ENCODE measurements at places on chromosomes 2 and 18.

DNA sequence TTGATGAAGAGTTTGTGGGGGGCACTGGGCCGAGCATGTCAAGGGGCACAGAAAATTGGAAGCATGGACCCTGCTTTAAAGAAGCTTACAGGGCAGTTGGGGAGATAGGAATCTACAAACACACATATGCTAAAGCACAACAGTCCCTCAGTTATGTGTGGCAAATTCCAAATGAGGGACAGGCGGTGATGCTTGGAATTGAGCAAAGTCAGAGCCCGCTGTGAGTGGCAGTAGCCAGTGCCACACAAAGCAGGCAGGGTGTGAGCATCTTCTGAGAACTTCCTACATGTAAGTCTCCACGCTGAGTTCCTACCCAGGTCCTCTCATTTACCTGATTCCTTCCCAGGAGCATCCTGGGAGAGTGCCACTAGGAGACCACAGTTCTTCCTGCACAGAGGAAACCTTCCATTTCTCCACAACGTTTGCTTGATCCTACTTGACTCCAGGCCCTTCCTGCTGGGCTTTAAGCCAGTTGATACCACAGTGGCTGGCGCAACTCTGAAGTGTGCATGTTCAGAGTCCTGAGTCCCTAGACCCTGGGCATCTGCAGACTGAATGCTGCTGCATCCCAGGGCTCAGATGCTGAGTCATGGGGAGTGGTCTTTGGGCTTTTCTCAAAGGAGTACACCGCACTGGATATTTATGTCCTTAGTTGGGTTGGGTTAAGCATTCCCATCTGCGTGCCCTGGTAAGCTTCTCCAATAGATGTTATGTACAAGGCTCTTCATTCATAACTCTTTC lies 287.3 kb upstream of the REV1 start:
- DNase-seq: no peak

DNA sequence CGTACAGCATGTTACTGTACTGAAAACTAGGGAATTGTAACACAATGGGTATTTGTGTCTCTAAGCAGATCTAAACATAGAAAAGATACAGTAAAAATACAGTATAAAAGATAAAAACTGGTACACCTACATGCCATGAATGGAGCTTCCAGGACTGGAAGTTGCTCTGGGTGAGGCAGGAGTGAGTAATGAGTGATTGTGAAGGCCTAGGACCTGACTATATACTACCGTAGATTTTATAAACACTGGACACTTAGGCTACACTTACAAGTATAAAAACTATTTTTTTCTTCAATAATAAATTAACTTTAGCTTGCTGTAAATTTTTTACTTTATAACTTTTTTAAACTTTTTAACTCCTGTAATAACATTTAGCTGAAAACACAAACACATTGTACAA lies 324.4 kb upstream of the TNP1 start:
- no peak for DNase-seq

- DNase-seq: no peak
These were observed 19.4 kb downstream of the SFTPB start for GRCh38 chr2:85648619-85649018.

DNA sequence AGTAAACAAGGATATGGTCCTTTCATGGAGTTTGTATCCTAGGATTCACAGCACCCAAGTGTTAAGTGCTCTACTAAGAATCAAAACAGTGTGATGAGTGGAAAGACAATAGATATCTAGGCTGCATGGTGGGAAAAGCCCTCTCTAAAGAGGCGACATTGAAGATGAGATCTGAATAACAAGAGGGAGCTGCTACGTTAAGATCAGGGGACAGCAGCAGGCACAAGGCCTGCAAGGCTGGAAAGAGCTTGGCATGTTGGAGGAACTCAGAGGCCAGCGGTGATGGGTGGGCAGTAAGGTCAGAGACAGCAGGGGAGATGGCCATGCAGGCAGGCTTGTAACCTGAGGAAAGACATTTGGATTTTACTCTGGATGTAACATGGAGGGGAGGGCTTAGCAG lies 177.5 kb downstream of the GFPT1 start:
- DNase-seq: no peak

DNA sequence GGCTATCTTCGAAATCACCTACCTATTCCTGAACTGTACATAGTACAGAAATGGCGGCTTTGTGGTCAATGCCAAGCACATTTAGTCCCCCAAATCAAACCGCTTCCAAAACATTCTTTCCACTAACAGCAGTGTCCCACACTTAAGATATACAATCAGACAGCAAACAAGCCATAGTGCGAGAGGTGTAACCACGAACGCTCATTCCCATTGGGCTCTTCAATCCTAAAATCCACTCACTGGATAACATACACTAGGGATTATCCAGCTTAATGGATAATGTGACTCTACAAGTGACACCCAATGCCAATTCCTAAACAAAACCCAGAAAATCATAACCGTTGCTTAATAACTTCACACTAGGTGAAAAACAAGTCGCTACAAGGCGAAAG lies 2.0 kb downstream of the XPO1 start:
- DNase-seq: no peak

GRCh38 chr2:6771634-6772611 lies 93.8 kb downstream of the CMPK2 start:
- no peak for DNase-seq

GRCh38 chr2:102514061-102514785 lies 41.2 kb downstream of the SLC9A4 start:
- no peak for DNase-seq

DNA sequence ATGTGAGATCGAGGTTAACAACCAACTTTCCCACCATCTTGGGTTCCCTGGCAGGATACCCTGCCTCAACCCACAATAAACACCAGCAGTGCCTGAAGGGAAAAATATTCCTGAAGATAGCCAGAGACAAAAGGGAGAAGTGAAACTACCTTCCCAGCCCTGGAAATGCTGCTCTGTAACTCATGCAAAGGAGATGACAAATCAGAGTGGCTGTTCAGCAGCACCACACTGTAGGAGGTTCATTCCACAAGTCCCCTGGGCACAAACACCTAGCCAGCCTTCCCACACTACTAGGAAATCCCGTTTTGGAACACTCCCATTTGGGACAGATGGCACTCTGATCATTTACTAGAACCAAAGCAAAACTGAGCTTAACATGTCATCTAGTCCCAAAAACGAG lies 190.7 kb upstream of the RBBP8 start:
- no peak for DNase-seq
